ENCODE measurements at places on chromosomes 2 and 18.

DNA sequence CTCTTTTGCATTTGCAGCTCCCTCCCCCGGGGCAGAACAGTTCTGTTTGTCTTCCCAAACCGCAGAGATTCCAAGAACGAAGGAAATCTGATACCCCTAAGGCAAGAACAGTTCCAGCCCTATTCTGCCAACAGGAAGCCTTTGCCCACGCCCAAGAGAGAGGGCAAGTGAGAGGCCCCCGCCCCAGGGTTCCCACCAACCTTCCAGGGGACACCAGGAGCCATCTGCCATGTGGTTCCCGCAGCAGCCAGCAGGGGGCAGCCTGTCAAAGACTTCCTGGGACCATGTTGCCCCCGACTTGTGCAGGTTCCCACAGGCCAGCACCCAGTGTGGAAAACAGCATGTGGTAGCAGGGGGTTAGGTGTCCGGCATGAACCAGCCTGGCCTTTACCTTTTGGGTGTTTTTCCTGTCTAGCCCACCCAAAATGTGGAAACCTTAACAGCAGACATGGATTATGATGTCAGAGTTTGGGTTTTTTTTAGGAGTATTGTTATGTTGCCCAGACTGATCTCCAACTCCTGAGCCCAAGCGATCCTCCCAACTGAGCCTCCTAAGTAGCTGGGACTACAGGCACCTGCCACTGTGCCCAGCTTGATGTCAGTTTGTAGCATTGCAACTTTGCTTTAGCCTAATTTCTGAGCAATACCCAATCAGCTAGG, 21.7 kb upstream of the EFHD1 start:
- no peak overlapping the region for H3K4me3 ChIP-seq
- peak; percentile 63 for DNase-seq
- H3K36me3 ChIP-seq: no peaks in the 10 kb centered on the region

- no peak overlapping the region for H3K27ac ChIP-seq
- no peak for DNase-seq
- no peaks in the 10 kb centered on the region for H3K4me1 ChIP-seq
- H3K36me3 ChIP-seq: peaks cover 10% of the 10 kb centered on the region
Measured at GRCh38 chr2:3411103-3411502, 31.6 kb downstream of the TRAPPC12 start.

- DNase-seq: no peak
- no peaks in the 10 kb centered on the region for H3K27me3 ChIP-seq
- H3K4me1 ChIP-seq: no peaks in the 10 kb centered on the region
- H3K4me3 ChIP-seq: no peak overlapping the region
- no peak overlapping the region for H3K27ac ChIP-seq
Measured at GRCh38 chr18:48862132-48862531, 88.6 kb downstream of the SMAD7 start.

GRCh38 chr2:113221846-113222245, 48.1 kb downstream of the PSD4 start:
- H3K4me1 ChIP-seq: peaks cover 22% of the 10 kb centered on the region
- H3K36me3 ChIP-seq: no peaks in the 10 kb centered on the region
- peaks cover 4% of the 10 kb centered on the region for H3K27me3 ChIP-seq
- no peak for DNase-seq
